CD4-positive, alpha-beta T cell treated with Interleukin-6 at 100 ng/mL for 8 hours (primary cell): ENCODE measurements at places on chromosomes 6 and 20.

DNA sequence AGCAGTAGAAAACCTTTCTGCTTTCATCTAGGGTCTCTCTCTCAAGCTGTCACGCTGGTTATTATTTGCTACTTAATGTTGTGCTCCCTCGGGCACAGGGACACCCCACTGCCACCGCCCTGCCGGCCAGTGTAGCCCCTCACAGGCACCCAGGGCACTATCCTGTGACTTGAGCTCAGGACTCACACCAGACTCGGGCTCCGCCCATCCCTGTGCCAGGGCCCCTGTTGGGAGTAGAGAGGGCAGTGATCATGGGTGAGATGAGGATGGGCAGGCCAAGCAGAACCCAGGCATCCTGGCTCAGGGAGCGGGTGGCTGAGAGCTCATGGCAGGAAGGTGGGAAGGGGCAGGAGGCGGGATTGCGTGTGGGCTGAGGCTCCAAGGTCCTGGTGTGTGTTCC is 371.9 kb downstream of the ZFAND3 start:
- no peak for DNase-seq

DNA sequence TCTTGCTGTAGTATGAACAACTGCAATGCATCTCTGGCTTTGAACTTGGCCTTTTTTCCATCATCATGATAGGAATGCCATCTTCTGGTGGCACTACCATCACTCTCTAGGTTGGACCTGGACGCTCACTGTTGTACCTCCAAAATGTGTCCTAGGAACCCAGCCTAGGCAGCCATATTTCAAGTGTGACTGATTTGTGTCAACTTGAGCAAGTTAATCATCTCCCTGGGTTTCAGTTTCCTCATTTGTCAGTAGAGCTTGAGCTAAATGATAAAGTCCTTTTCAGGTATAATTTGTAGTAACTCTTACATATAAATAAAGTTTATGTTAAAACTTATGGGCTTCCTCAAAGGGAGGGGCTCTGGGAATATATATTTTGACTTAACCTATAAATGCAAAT is 241.7 kb upstream of the CEP162 start:
- no peak for DNase-seq

GRCh38 chr6:89999154-89999553 is 104.9 kb downstream of the GJA10 start:
- no peak for DNase-seq

DNA sequence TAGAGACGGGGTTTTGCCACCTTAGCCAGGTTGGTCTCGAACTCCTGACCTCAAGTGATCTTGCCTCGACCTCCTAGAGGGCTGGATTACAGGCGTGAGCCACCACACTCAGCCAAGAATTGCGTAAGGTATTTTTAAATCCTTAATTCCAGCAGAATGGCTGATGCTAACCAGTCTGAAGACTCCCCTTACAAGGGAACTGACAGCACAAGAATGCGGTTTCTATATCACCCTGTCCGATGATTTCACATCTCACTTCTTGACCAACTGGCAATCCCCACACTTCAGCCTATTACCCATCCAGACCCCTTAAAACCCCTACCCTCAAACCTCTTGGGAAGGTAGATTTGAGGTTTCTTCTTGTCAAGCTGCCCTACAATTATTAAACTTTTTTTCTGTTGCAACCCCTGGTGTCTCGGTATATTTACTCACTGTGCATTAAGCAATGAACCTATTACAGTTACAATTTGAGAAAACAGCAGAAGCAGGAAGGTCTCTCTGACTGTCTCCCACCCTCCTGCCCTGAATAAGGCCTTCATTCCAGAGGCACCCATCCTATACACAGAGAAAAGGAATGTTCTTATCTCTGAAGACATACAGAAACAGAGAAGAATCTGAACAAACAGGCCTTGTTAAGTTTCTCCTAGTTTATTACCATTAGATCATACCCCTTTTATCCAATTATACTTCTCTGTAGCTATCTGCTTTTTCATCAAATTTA is 164.9 kb downstream of the ARHGAP18 start:
- DNase-seq: no peak

DNA sequence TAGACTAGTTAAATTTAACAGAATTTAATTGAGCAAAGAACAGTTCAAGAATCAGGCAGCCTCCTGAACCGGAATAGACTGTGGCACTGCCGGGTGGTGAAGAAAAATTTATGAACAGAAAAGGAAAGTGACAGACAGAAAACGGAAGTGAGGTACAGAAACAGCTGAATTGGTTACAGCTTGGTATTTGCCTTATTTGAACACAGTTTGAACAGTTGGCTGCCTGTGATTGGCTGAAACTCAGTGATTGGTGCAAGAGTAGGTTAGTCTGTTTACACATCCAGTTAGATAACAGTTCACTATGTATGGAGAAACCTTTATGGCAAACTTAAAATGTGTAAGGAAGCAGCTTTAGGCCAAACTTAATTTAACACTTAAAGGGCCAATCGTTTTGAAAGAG is 116.0 kb upstream of the CITED2 start:
- peak; percentile 25 for DNase-seq

DNA sequence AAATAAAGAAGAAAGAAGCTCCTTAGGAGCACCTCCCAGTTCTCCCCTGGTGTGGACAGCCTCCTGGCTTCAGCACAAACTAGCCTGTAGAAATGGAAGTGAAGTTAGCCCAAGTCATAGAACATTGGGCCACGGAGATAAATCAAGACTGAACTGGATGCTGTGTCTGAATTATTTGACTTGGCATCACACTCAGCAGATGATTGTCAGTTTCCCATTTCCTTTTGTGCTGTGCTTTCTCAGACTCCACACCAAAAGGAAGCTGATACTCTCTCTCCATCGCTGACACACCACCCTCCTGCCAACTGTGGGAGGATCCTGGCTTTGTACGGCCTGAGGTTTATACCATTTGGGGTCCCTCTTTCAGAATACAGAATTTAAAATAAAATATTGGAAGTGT is 209.8 kb downstream of the TFAP2A start:
- DNase-seq: no peak

GRCh38 chr6:114762145-114762544 is 419.3 kb upstream of the HS3ST5 start:
- DNase-seq: no peak

DNA sequence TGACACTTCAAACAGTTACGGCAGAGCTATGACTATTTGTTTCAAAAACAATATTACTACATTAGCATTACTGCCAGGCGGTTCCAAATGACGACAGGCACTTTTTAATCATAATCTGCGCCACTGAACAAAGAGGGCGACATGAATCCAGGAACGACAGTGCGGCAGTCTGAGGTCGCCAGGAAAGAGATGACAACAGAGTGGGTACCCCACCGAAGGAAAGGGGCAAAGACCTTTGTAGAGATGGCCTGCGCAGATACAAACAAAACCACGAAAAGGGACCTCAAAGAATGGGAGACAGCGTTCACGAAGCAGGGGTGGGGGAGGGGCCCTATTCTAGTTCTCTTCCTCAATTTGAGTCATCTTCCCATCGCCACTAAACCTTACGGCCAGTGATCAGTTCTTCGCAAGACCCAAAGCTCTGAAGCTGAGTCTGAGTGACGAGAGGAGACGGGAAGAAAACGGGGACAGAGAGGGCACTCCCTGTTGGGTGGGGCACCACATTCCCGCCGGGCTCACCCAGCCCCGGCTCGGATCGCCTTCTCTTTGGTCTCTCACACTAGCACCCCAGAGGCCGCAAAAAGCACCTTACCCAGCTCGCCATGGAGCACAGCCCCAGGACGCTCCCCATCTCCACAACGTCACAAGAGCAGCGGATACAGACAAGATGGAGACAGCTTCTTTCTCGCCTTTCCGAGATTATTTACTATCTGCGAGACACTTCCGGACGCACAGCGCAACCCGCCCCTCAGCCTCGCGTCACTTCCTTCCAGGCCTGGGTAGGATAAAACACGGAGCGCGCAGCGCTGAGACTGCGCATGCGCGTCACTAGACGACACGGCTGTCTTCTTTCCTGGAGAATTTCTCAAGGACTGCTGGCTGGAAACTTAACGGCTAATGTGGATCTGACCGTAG is at the start of gene SERINC1:
SERINC1 (minus strand) TSS at position 701 of the 915 bp plus-strand sequence; CDS start at position 631, 70 bp downstream.
- peak; percentile 94 for DNase-seq

DNA sequence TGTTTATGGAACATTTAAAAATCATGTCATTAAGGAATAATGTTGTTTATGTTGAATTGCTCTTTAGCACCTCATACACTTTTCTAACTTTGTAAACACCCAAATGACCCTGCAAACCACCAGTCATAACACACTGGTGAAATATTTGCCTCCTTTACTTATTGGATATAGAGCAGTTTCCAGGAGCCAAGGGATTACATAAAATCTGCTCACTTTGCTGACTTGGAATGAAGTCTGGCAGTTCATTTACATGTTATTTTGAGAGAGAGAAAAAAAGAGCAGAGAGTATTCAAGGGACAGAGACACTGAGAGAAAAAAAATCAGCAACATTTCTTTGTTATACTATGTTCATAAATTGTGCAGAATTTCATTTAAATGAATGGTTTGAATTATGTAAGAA is 46.6 kb upstream of the DEFB112 start:
- DNase-seq: no peak

GRCh38 chr6:14682812-14683211 is 563.1 kb upstream of the JARID2 start:
- no peak for DNase-seq

- DNase-seq: no peak
These were observed 60.9 kb upstream of the MC3R start for GRCh38 chr20:56187534-56188165.

DNA sequence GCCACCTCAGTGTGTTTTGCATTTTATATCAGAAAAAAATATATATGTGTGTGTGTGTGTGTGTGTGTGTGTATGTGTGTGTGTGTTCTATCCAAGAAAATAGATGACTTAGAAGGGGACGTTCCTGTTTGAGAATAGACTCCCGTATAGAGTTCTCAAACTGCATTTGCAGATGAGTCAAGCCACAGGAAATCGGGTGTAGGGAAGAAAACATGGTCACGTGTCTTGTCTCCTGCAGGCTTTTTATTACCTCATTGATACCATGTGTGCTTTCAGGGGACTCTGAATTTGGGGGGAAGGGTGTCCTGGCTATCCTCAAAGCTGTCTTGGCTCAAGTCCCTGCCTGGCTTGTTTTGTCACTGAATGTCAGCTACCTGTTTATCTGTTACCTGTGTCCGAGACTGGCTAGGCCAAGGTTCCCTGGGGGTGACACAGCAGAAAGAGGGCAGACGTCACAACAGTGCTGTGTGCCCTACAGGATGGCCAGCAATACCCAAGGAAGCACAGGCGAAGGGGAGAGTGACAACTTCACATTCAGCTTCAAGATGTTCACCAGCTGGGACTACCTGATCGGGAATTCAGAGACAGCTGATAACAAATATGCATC is 55.7 kb upstream of the NOP56 start:
- no peak for DNase-seq

DNA sequence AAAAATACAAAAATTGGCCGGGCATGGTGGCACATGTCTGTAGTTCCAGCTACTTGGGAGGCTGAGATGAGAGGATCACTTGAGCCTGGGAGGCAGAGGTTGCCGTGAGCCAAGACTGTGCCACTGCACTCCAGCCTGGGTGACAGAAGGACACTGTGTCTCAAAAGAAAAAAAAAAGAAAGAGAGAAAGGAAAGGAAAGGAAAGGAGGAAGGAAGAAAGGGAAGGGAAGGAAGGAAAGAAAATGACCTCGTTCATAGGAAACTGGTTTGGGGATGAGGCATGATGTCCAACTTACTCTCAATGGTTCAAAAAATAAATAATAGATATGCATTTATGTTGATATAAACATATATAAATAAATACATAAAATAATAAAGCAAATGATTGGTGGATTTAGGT is 6.8 kb upstream of the BFSP1 start:
- DNase-seq: no peak

- DNase-seq: no peak
These were observed 539.2 kb downstream of the CDH26 start for GRCh38 chr20:60497298-60498035.

- no peak for DNase-seq
These were observed 41.5 kb downstream of the BANF2 start for GRCh38 chr20:17741220-17741619.

GRCh38 chr6:42511803-42512422 is 51.9 kb upstream of the UBR2 start:
- DNase-seq: no peak

- DNase-seq: no peak
These were observed 31.0 kb upstream of the SALL4 start for GRCh38 chr20:51833326-51833725.

DNA sequence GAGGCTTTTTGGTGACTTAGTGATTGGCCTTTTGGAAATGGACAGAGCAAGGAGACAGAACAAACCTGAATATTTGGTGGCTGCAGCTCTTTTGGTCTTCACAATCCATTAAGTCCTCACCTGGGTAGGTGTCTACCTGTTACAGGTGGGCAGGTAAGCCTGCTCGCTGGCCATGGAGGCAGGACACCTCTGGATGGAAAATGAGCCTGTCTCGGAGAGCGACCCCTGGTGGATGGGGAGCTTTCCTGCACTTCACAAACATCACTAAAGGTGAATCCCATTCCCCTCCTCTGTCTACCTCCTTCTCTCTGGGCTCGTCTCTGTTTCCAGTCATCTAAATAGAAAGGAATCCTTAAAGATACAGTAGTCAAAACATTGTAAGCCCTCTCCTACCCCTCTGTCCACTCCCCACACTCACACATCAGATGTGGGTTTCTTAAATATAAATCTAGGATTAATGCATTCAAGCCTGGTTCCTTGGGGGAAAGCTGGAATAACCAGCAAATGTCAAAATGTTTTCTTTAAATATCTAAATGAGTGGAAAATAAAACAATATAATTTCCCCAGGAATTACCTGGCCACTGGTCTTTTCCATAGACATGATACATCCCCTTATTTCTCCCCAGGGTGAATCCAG is 304.9 kb downstream of the CDH26 start:
- DNase-seq: peak; percentile 51

DNA sequence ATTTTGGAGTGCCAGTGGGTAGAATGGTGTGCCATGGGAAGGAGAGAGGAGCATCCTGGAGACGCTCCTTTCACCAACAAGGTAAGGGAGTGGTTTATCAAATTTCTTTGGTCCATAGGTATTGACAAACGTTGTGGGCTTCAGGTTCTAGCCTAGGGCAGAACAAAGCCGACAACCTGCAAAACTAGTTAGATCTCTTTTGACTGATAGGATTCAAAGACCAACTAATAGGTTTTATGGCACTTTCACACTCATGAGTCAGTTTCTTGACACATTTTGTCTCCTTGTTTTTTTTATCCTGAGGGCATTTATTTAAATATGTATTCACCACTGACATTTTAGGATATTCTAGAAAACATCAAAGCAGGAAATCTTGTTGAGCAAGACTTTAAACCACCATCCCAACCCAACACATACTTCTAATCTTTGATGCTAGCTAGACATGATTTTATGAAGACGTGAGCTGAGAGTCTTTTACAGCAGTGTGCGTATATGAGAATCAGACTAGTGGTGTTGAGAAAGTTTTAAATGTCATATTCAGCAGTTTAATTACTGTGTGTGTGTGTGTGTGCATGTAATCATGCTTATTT is 370.4 kb upstream of the HSF2 start:
- DNase-seq: no peak

- DNase-seq: no peak
These were observed 1.7 kb downstream of the ADGRF4 start for GRCh38 chr6:47700053-47700452.

GRCh38 chr6:135236319-135236718 is 55.2 kb downstream of the MYB start:
- no peak for DNase-seq
